ENCODE measurements at places on chromosomes 7 and 10. TPM values are rescaled to one million over a fixed set of nuclear protein-coding genes. Genes with fewer than 3 reads are reported as not detected.

DNA sequence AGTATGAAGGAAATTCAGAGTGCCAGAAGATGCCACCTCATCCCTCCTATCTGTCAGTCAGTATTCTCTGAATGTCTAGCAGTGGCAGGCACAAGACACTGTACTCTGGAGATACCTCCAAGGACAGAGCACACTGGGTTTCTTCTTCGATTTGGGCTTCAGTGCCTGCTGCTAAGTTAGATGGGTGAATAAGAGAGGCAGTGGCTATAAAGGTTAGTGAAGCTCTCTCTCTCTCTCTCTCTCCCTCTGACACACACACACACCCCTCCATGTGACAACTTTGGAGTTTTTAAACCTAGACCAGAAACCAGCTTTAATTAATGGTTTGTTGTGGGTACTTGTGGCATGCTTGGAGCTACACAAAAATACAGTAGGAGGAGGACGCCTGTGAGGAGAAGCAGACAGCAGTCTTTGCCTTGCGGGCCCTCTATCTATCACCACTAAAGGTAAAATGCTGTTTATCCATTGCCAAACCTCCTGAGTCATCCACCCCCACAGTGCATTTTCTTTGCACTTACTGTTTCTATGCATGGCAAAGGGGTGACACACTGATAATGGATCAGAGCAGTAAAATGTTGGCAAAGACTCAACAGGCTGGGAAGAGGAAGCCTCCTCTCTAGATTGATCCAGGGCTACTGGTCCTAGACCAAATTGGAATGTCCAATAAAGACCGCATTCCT lies 102.5 kb downstream of the TRIL start:
- no peak for DNase-seq

DNA sequence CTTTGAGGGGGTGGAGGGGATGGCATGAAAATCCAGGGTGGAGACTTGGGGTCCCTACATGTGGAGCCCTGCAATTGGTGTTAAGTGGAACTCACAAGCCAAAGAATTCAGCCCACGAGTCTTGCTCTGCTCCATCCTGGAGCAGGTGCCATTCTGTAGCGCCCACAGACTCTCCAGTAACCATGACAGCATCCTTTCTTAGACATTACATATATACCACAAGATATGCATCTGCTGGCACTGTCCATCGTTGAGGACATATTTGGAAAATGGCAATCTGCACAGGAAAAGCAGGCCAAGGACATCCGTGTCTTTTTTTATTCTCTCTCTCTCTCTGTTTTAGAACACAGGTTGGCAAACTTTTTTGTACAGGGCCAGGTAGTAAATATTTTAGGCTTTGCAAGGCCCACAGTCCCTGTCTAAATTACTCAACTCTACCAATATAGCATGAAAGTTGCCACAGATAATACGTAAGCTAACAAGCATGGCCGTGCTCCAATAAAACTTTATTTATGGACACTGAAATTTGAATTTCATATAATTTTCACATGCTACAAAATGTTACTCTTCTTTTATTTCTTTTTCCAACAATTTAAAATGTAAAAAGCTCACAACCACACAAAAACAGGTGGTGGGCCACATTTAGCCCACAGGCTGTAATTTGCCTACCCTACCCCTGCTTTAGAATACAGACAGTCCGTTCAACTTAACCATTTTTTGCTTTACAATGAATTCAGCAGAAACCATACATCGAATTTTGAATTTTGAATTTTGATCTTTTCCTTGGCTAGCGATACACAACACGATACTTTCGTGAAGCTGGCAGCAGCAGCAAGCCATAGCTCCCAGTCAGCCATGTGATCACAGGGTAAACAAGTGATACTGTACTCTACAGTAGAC lies 141.4 kb upstream of the STK17A start:
- DNase-seq: no peak

GRCh38 chr7:298375-298702 lies 8.4 kb downstream of the FOXL3 start:
- no peak for DNase-seq

DNA sequence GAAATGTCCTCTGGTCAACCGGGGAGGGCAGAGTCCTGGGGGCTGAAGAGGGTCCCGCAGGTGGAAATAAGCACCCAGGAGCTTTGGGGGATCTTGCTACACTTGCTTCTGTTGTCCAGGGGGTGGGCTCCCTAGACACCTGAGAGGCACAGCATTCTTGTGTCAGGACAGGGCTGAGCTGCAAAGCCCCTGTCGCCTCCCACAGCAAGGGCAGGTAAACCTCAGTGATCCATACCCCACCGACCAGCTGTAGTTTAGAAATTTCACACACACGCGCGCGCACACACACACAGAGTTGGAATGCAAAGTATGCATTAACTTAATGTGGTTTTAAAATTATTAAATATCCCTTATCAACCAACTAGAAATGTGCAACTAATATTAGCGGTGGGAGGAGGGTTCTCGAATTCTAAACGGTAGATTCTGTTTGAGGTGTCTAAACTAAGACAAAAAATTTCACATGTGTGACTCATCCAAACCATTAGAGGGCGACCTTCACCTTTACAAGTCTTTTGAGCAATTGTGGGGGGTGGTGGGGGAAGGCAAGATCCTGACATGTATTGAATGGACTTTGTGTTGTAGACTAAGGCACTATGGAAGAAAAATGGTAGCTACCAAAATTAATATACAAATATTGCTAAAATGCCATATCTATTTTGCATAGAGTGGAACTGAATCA lies 34.3 kb upstream of the PTF1A start:
- peak; percentile 38 for DNase-seq

DNA sequence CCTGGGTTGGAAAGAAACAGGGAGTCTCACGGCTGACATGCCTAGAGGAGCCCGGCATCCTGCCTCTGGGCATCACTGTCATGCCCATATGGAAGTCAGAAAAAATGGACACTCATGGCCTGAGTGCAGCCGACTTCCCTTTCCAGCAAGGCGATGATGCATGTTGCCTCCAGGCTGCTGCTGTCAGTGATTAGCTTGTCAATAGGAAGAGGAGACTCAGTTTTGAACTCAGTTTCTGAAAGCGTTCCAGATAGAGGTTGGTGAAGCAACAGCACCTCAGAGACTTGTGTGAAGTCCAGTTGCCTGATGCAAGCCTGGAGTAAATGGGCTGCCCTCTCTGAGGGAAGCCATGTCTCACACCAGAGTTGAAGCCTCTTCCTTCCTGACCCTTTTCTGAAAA lies 148.4 kb downstream of the TPST1 start:
- DNase-seq: no peak

- DNase-seq: no peak
Measured at GRCh38 chr7:123616223-123616622, 14.6 kb downstream of the ASB15 start.

GRCh38 chr7:97859606-97860204 lies 12.5 kb downstream of the ASNS start:
- no peak for DNase-seq

- no peak for DNase-seq
Measured at GRCh38 chr7:13322126-13322525, 634.7 kb downstream of the ARL4A start.

- no peak for DNase-seq
Measured at GRCh38 chr7:38409531-38409930, 136.1 kb upstream of the TARP start.

GRCh38 chr10:15227611-15228372 lies 59.3 kb upstream of the NMT2 start:
- no peak for DNase-seq

The FAM131B gene
- 1.5 TPM for total RNA-seq

The FAM237B gene
- not detected for total RNA-seq

- DNase-seq: peak; percentile 86
Measured at GRCh38 chr7:114414156-114415063, at the start of gene FOXP2. FOXP2 (plus strand) TSS chr7:114414815; CDS start chr7:114426512, 11,697 bp downstream.

DNA sequence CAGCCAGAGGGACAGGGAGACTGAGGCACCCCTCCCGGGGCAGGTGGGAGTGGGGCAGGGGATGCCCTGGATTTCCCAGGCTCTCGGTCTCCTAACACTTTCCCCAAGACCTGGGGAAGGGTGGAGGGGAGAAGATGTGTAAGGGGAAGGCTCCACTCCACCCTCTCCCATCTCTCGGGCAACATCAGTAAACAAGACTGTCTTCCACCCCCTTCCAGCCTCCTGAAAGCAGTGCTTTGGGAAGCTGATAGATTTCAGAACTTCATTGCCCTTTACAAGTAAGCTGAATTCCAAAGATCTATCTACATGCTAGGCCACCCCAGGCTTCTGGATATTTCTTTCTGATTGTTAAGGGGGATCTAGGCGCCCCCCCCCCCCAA lies 3.7 kb downstream of the FLNC start:
- peak; percentile 77 for DNase-seq

The NEUROG3 gene
- not detected for total RNA-seq

- DNase-seq: no peak
Measured at GRCh38 chr10:33157103-33157502, 177.4 kb downstream of the NRP1 start.

The GSTK1 gene
- total RNA-seq: 95.8 TPM

The SLC26A5 gene
- total RNA-seq: 0.21 TPM

- peak; percentile 68 for DNase-seq
Measured at GRCh38 chr10:12482587-12482986, 133.2 kb downstream of the CAMK1D start.

GRCh38 chr10:96789571-96790108 lies 42.5 kb upstream of the LCOR start:
- no peak for DNase-seq

The LSM5 gene
- 25.3 TPM for total RNA-seq

The SLC16A9 gene
- total RNA-seq: 9.5 TPM

DNA sequence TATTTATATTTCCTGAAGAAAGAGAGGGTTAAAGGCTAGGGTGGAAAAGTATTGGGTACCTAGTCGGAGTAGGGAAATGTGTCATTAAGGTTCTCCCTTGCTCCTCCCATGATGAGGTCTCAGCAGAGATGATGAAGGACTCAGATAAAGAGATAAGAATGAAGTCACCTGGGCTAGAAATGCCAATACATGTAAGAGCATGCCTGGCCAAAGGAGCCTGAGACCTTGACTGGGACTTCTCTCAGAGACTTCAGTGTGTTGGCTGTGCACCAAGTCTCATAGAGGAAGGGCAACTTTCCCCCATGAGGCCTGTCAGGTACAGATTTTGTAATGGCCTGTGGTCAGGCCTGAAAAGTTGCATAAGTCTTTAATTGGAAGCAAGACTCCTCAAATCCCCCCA lies 361.0 kb upstream of the CDC14C start:
- DNase-seq: no peak

- DNase-seq: peak; percentile 31
Measured at GRCh38 chr7:46224363-46224762, 303.3 kb upstream of the IGFBP3 start.

The PLAC9 gene
- 31.2 TPM for total RNA-seq

DNA sequence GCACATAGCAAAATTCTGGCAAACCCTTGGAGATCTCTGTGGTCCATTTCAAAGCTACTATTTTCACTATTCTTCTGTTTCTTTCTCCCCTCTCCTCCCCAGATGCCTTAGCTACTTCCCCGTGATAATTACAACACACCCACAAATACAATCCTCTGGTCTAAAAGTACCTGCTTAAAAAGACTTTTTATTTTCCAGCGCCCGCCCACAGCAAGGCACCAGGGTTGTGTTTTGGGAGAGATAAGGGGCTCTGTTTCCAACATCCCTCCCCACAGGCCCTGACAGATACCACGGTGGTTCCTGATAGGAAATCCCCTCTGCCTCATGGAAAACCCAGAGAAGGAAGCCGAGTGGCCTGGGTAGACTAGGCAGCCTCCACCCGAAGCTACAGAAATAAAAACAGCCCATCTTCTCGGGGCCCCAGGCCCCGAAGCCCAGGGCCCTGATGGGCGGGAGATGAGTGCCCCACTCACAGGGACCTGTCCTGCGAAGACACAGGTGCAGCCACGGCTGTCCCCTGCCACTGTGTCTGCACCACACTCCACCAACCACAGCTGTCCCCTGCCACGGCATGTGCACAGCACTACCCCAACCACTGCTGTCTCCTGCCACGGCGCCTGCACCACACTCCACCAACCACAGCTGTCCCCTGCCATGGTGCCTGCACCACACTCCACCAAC lies 19.7 kb downstream of the CALML5 start:
- DNase-seq: no peak

- peak; percentile 90 for DNase-seq
Measured at GRCh38 chr7:127107601-127108007, 145.1 kb downstream of the GRM8 start.

The GPR26 gene
- total RNA-seq: 0.10 TPM

DNA sequence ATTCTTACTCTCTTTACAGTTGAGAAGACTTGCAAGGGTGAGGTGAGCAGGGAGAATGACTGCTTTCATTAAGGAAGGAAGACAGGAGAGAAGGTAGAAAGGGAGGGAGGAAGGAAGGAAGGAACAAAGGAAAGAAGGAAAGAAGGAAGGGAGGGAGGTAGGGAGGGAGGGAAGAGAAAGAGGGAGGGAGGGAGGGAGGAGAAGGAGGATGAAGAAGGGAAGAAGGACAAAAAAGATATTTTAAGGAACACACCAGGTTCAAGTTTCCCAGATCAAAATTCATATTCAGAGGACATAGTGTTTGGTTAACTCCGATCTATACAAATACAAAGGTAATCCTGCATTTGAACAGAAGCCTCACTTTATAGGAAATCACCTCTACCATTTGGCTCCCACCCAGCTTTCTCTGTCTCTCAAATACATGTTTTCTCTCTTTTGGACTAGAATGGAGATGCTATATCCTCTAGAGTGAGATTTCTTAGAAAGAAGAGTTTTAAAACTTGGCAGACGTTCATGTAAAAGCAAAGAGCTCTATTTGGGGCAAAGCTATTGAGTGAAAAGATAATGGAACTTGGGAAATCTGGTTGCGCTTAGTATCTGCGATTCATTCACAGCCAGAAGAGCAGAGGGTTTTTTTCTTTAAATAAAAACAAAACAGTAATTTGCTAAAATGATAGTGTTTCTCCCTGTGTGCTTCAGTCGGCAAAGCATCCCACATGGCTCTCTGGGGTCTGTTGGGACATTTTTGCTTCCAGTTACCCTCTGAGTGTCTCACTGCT lies 261.9 kb upstream of the LYZL1 start:
- DNase-seq: peak; percentile 13

The GTF2IRD2 gene
- 12.4 TPM for total RNA-seq

- no peak for DNase-seq
Measured at GRCh38 chr10:15182540-15183207, 14.2 kb upstream of the NMT2 start.

GRCh38 chr10:100934084-100934659 lies 21.4 kb downstream of the SLF2 start:
- DNase-seq: peak; percentile 16

The CHCHD2 gene
- total RNA-seq: 268 TPM

The LIPM gene
- total RNA-seq: not detected

- DNase-seq: peak; percentile 42
Measured at GRCh38 chr10:103814626-103815370, 40.6 kb downstream of the SH3PXD2A start.

The FANK1 gene
- total RNA-seq: 3.2 TPM
